ENCODE measurements at places on chromosomes 3 and 15.

GRCh38 chr3:186694288-186695032, 22.7 kb upstream of the KNG1 start:
- DNase-seq, result no peak

GRCh38 chr3:37858742-37859141, 2.9 kb upstream of the CTDSPL start:
- no peak for DNase-seq

GRCh38 chr3:65883613-65884012, 155.1 kb downstream of the MAGI1 start:
- DNase-seq, result no peak

- DNase-seq, result peak; percentile 47
These were observed 19.7 kb downstream of the SSR3 start for GRCh38 chr3:156535162-156535627.

GRCh38 chr15:84685304-84685703, 27.3 kb upstream of the NMB start:
- DNase-seq, result no peak

DNA sequence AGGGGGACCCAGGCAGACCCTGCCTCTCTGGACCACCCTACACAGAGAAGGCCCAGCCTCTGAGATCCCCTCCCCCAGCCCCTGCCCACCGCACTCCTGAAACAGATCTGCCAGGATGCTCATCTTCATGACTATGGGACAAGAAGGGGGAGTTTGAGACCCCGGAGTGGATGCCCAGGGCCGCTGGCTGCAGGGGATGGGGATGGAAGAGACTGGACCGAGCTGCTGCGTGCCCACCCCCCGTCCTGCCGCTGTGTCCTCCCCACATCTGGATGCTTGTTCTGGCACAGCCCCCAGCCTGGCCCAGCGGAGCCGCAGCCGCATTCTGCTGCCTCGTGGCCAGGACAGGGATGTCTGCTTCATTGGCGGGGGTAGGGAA, 30.3 kb upstream of the SEMA3F start:
- DNase-seq, result no peak

GRCh38 chr3:111924283-111924682, 54.5 kb upstream of the ABHD10 start:
- no peak for DNase-seq

DNA sequence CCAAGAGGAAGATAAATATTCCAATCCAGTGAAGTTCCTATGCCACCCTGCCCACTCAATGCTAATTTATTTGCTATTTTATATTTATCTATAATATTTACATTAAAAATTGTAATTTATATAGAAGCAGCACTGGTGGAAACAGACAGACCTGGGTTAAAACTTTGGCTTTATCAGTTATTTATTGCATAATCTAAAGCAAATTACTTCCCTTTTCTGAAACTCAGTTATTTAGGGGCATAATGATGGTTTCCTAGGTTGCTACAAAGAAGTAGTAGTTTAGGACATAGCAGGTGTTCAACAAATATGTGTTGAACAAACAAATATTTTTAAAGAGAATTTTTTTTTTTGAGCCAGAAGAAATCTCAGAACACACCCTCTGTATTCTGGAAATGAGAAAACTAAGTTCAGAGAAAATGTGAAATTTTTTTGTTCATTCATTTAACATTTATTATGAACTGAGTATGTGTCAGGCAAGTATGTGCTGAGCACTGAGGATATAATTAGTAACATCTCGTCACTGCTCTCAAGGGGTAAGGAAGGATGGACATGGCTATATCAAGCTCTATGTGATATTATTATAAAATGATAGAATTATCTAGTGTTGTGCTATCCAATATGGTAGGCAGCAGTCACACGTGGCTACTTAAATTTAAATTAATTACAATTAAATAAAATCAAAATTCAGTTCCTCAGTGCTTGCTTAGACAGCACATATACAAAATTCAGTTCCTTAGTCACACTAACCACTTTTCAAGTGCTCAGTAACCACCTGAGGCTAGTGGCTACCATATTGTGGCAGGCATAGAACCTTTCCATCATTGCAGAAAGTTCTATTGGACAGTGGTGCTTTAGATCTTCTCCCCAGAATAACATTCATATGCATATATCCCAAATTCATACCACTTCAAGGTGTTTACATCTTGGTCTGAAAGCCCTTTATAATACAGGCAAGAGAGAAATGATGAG, 7.0 kb upstream of the UBE2Q2 start:
- peak; percentile 63 for DNase-seq

DNA sequence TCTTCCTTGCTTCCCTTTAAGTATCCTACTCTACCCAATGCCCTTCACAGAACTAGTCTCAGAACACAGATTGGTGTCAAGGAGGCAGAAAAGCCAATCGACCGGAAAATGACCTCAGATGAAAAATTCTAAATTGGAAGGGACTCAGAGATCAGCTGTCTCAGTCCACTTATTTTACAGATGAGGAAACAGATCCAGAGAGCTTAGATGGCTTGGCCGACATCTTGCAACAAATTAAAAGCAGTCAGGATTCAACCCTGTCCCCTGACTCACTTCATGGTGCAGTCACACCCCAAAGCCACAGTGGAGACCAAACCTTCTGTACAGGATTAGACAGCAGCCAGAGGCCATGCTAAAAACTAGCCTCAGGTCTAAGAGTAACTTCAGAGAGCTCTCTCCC, 169.3 kb upstream of the BHLHE40 start:
- DNase-seq, result no peak

GRCh38 chr3:195893044-195893395, 15.3 kb downstream of the TNK2 start:
- no peak for DNase-seq

DNA sequence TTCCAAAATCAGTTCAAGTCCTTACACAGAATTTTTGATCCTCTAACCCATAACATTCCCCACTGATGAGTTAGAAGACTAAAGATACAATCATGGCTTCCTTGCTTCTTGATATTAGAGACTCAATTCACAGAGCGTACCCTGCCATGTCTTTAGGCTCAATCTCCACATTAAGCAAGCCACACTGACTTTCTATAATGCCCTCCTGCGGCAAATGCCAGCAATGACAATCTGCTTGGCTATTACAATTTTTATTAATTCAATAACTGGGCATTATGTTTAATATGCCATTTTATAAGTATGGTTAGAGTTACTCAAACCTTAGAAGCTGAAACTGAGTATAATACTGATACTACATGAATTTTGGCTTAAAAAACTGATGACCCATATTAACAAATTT, 479.7 kb upstream of the NR2F2 start:
- no peak for DNase-seq

DNA sequence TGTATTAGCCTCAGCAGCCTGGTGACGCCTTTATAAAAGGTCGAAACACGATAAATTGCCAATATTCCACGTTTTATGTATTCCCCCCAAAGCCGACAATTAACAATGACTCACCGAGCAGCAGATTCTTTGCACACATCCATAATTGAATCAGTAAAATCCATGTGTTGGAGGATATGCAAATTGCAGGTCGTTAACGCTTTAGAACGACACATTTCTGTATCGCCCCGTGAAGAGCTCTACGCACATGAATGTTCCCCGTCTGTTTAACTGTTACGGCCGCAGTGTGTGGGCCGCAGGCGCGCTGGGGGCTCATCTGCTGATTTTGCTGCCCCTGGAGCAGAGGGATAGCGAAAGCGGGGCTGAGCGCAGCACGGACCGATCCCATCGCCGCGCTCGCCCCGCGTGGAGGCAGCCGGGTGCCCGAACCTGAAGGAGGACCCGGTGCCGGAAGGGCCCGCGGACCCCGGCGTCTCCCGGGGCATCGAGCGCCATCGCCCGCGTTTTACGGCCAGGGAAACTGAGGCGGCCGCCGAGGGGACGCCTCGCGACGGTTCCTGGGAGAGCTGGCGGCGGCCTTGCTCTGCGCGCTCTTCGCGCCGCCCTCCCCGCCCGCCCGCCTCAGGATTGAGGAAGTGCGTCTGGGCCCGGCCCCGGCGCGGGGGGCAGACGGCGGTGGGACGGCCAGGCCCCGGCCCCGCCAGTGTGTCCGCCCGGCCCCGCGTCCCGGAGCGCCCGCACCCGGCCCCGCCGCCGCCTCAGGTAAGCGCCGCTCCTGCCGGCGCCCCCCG, at the start of gene LRRK1:
LRRK1 (plus strand) TSS at position 668 of the 791 bp plus-strand sequence. CDS start 5,276 bp downstream, outside the sequence.
- DNase-seq, result no peak

- DNase-seq, result no peak
These were observed 288.4 kb upstream of the GOLGA6L4 start for GRCh38 chr15:83947156-83947555.

GRCh38 chr15:29312387-29312786, 42.8 kb upstream of the NSMCE3 start:
- no peak for DNase-seq

DNA sequence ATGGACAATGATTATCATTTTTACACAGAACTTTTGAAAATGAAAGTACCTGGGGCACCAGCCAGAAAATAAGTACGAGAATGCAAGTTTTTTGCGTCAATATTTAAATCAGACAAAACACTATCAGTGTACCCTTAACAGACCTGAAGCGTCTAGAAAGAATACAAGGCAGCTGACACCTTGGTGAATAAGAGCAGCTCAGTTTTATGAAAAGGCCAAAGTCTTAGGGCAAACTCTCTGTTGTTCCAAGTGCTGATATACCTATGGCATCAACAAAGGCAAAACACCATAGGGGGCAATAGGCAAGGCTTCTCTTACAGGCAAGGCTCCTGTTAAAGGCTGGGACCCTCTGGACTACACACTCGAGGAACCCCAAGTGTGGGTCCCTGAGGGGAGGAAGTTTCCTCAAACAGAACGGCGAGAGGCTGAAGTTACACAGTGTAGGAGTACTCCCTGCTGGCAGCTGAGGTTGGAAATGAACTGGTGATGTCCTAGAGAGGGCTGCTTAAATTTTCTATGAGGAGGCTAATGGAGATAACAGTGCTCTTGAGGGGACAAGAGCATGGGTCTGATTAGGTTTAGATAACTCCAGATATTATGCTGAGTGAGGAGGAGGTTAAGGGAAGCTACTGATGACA, 291.0 kb downstream of the TIGIT start:
- no peak for DNase-seq

DNA sequence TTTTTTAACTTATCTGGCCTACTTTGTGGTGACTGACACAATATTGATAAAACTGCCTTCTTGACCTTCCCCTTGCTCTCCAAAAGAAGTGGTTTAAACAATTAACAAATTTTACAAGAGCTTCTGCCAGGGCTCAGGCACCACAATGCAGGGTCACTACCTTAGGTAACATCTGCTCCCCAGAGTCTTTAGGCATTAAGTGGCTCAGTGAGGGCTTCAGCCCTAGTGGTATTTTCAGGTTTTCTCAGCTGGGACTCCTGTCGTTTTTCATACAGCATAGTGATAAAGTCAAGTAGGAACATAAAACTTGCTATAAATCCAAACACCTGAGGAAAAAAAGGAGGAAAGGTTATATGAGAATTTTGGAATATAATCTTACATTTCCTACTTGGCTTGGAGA, 18.9 kb downstream of the CMTM6 start:
- DNase-seq, result no peak

- DNase-seq, result no peak
These were observed 148.8 kb upstream of the TRIM42 start for GRCh38 chr3:140529096-140529495.

DNA sequence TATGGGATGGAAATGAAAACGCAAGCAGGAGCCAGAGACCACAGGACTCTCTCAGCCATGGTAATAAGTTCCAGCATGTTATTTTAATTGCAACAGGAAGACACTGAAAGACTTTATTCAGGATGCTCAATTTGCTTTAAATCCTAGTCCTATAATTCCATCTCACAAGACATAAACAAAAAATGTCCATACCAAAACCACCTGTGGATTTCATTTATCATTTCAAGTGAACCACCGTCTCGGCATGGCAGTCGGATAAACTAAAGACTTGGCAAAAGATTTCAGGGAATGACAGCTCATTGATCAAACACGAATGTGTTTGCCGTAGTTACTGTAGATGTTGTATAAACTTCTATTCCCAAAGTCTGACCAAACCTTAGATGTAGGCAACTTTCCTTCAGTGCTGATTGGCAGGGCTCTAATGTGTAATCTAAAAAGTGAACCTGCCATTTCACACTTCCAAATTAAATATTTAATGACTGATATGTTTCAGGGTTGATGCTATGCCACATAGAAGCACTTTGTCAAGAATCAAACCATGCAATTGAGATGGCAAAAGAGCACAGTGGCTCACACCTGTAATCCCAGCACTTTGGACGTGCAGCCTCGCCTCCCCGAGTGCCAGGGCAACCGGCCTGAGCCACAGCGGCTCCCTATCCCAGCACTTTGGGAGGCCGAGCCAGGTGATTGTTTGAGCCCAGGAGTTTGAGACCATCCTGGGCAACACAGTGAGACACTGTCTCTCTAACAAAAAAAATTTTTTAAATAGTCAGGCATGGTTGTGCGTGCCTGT, 331.7 kb downstream of the MAGI1 start:
- DNase-seq, result no peak

GRCh38 chr3:127747066-127747465, 74.3 kb downstream of the ABTB1 start:
- DNase-seq, result no peak

DNA sequence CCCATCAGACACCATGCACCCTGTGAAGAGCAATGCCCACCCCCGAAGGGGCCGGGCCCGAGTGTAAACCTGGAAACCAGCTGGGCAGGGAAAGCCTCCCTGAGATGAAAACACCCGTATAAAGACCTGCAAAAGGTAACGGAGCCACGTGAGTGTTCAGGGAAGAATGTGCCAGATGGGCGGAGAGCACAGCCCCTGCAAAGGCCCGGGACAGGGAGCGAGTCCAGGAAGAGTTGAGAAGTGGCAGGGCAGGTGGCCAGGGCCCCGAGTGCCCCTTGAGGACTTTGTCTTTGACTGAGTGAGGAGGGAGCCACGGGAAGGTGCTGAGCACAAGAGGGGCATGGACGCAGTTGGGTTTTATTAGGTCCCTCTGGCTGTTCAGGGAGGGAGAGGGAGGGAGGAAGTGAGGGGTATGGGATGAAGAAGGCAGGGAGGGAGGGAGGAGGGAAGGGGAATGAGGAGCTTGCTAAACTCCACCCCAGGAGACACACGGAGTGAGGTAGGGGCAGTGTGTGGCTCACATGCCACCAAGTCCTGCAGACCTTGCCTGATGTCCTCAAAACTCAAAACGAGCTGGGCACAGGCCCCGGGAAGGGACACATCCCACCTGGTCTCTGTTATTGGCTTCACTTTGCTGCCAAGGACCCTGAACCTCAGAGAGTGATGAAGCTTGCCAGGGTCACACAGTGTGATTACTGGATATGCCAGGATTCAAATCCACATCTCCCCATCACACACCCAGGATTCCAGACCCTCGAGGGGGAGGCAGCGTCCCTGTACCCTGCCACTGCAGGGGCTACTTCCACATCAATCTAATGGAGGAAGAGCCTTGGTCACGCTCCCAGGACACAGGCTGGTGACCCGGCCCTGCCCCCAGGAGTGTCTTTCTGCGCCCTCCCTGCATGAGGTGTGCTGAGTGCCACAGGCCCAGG, 49.1 kb upstream of the IQSEC1 start:
- DNase-seq, result no peak

DNA sequence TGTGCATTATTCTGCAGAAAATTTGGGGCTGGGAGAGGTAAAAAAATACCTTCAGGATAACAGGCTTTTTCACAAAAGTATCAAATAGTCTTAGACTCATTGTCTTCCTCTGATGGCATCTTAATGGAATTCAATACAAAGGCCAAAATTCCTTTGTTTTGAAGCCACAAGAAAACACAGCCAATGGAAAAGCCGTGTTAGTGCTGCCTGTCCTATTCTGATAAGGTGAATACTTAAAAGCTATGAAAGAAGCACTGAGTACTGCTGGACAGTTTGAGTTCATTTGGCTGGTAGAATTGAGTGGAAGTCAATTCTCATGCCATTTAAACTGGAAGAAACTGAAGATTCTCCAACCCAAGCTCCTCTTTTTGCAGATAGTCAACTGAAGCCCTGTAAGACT, 395.3 kb upstream of the TPRG1 start:
- no peak for DNase-seq

- DNase-seq, result no peak
These were observed 354.5 kb upstream of the TPRG1 start for GRCh38 chr3:188817103-188817934.

Data from activated CD8-positive, alpha-beta memory T cell treated with anti-CD3 and anti-CD28 coated beads, Interleukin-2, amount 10 ng/mL, durations not matched to agents 7 days and 5 days (primary cell).